A549 treated with RU486 at 1 μM for 4 hours (cell line): ENCODE measurements at places on chromosomes 16 and 17. TPM values are rescaled to one million over a fixed set of nuclear protein-coding genes. Genes with fewer than 3 reads are reported as not detected.

Gene SYNGR3
- total RNA-seq, result 4.4 to 9.7 TPM (median 6.7 TPM) in 5 replicates

Gene C17orf100
- 2.0 to 3.5 TPM (median 3.2 TPM) in 5 replicates for total RNA-seq

Gene KRT25
- not detected in 5 replicates for total RNA-seq

Gene TTYH2
- 1.5 to 2.0 TPM (median 1.9 TPM) in 5 replicates for total RNA-seq

Gene CTRB1
- total RNA-seq, result not detected in 5 replicates

Gene RTN4RL1
- 2.3 to 3.6 TPM (median 2.7 TPM) in 5 replicates for total RNA-seq
